ENCODE measurements at places on chromosomes 13 and 19.

DNA sequence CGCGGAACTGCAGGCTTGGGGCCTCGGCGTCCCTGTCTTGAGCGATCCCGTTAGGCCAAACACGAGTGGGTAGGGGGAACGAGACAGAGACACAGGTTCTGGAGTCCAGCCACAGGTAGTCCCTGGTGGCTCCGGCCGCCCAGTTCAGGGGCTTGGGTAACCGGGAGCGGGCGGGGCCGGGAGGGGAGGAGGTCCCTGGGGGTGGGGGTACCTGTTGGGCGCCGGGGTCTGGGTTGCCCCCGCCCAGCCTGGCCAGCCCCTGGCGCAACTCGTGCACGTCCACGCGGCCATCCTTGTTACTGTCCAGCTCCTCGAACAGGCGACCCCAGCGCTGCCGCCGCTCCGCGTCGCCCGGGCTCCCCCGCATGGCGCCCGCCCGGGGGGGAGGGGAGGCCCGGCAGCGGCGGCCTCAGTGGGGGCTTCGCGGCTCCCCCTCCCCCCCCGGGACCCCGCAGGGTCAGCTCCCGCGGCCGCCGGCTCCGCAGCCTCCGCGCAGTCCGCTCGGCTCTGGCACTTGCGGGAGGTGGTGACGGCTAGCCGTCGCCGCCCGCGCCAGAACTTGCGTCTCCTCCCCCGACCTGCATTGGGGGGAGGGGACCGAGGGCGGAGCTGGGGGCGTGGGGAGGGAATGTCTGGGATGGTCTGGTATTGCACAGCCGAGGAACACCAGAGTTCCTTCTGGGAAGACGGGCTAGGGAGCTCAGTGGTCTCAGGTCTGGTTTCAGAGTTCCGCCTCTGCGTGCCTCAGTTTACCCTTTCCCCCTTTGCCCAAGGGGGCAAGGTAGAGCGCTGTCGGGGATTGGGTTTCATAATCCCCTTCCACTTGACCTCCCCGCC, at the start of gene SLC25A23:
Gene SLC25A23 (minus strand): TSS at position 531 of the 837 bp plus-strand sequence. CDS start 164 bp downstream, at position 367.
- peak; percentile 24 for DNase-seq

DNA sequence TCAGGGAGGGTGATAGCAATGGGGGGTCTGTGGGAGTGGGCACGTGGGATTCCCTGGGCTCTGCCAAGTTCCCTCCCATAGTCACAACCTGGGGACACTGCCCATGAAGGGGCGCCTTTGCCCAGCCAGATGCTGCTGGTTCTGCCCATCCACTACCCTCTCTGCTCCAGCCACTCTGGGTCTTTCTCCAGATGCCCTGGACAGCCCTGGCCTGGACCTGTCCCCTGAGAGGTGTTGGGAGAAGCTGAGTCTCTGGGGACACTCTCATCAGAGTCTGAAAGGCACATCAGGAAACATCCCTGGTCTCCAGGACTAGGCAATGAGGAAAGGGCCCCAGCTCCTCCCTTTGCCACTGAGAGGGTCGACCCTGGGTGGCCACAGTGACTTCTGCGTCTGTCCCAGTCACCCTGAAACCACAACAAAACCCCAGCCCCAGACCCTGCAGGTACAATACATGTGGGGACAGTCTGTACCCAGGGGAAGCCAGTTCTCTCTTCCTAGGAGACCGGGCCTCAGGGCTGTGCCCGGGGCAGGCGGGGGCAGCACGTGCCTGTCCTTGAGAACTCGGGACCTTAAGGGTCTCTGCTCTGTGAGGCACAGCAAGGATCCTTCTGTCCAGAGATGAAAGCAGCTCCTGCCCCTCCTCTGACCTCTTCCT, 9.3 kb upstream of the CEACAM7 start:
- DNase-seq, result no peak

DNA sequence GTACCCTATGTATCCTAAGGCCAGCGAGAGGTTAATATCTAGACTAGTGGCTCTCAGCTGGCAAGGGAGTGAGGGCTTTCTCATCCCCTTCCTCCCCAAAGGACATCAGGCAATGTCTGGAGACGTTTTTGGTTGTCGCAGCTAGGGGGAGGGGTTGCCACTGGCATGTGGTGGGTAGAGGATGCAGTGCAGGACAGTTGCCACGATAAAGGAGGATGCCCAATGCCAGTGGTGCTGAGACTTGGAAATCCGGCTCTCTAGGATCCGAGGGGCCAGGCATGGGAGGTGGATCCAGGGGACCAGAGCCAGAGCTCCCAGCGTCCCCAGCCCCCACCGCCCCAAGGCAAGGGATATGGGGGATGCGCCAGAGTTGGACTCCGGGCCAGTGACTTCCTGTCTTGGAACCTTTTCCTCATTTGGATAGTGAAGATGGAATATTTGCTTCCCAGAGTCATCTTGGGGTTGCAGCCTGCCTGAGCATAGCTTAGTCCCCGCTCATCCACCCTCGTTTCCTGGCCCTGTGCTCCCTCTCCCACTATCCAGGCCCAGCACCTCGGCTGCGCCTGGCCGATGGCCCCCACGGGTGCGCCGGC, 4.9 kb downstream of the SSC5D start:
- no peak for DNase-seq

DNA sequence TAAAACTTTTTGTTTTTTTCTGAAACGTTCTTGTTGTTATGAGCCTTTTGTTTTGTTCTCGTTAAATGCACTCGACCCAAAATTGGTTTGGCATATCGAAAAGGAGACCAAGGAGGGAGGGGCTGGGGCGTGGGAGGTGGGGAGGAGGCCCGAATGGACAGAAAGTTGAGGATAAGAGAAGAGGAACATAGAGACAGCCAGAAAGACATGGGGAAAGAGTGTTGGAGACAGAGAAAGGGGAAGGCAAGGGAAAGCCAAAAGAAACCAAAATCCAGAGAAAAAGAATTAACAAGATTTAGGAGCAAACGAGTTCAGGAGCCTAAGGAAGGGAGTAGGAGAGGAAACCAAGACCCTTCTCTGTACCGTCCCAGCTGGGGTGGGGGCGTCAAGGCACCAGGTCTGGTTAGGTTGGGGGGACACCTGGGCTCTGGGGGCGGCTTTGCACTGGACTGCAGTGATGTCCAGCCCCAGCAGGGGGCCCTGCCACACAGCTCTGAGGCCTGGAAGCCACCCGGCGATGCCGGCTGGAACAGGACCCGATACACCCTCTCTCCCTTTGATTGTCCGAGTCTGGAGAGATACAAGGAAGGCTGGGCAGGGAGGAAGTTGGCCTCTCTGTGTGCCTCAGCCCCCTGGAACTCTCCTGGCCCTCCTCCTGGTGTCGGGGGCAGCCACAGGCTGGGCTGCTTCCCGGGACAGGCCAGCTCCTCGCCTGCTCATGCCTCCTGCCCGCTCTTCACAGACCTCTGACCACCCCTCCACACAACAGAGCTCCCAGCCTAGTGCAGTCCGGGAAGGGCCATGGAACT, 11.6 kb upstream of the ASF1B start:
- no peak for DNase-seq

- no peak for DNase-seq
Observed at GRCh38 chr13:109671919-109672318, 114.5 kb downstream of the IRS2 start.

- no peak for DNase-seq
Observed at GRCh38 chr19:8115805-8116396, 33.5 kb downstream of the FBN3 start.

DNA sequence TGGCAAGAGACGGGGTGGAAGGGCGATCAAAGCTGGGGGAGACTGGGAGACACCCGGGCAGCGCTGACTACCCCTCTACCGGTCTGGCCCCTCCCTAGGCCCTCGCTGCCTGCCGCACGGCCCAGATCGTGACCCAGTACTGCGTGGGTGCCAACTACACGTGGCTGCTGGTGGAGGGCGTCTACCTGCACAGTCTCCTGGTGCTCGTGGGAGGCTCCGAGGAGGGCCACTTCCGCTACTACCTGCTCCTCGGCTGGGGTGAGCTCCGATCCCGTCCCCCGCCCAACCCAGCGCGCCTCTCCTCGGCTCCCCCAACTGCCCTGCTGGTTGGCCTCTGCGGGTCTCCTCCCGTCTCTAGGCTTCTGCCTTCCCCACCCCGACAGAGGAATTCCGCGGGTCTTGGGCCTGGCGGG, 8.8 kb downstream of the GIPR start:
- no peak for DNase-seq

GRCh38 chr19:17170538-17171297, 44.4 kb upstream of the USE1 start:
- DNase-seq, result peak; percentile 13

- no peak for DNase-seq
Observed at GRCh38 chr13:30391956-30392680, 30.2 kb upstream of the UBE2L5 start.

DNA sequence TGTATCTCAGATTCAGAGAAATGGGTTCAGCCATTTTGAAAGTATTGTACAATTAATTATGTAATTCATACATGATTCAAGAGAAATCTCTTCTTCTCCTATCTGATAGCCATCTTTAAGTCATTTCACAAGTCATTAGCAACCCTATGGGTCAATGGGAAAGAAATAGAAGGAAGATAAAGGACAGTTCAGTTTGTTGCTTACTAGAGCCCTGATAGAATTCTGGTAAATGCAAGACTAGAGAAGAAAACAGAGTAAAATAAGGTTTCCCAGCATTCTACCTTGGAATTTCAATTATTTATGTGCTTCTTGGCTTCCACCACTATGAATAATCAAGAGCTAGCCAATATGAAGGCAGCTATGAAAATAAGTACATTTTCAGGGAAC, 117.7 kb downstream of the LHFPL6 start:
- no peak for DNase-seq

GRCh38 chr13:42486711-42487198, 87.2 kb upstream of the TNFSF11 start:
- no peak for DNase-seq

DNA sequence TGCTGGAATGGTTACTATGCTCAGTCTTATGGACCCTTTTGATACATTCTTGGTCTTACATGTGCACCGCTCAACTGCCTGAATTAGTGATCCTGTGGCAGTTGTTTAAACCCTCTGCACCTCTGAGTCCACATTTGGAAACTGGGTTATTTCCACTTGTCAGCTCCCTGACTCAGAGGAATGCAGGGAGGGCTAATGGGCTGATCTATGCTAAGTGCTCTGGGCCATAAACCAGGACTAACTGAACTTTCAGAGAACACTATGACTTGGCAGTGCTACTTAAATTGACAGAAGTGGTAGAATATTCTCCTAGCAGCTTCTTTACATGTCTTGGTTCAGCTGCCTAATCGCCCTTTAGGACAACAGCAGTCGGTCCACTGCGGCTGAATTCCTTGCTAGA, 26.8 kb upstream of the MED4 start:
- no peak for DNase-seq

- DNase-seq, result no peak
Observed at GRCh38 chr13:54627646-54628372, 1599.2 kb downstream of the OLFM4 start.

GRCh38 chr13:55893540-55893939, 1247.2 kb upstream of the PRR20A start:
- DNase-seq, result no peak

DNA sequence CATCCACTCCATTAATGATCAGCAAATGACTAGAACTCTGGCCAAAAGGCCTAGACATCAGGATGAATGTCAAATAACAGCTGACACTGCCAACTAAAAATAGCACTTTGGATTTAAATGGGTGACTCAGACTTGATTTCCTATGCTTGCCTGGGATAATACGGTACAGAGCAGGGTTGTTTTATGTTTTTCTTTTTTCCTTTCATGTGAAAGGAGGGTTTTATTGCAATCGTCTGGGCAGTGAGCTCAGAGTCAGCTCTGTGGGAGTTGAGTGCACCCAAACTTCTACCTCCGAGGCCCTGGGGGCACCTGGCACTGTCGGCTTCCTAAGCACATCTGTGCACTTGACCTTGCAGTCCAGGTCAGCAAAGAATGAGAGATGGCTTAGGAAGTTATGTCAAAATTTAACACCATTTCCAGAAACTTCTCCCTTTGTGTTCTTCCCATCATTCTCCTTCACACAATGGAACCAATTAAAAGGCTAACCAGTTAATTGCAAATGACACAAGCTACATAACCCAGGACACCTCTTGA, 134.1 kb downstream of the LACC1 start:
- no peak for DNase-seq

GRCh38 chr19:18204394-18205199, 755 bp upstream of the RAB3A start:
- DNase-seq, result peak; percentile 55

- DNase-seq, result no peak
Observed at GRCh38 chr19:45636902-45637301, 2.3 kb downstream of the EML2 start.

DNA sequence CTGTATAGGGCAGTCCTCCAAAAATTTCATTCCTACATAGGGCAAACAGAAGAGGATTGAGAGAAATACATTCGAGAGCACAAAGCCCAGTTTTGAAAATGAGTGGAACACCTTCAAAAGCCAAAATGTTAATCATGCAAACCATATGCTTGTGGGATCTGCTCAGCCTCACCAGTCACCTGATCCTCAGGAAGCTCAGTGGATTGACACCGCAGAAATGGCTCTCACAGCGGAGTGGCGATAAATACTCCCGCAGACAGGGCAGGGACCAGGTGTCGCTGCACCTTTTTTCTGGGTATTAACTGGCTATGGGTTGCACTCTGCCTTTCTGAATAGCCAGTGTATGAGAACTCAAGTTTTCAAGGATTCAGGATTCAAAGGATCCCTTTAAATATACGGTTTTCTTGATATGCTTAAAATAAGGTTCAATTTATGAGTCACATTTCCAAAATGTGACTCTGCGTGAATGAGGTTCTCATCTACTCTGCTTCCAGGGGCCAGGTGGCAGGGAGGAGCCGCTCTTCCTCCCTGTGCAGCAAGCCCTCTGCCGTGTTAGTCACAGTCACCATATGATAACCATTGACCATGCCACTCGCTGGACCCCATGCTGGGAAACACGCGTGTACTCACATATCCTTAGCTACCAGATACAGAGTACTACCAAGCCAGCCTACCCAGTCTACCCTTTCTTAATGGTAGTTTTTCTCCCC, 18.3 kb upstream of the DHRS12 start:
- no peak for DNase-seq

DNA sequence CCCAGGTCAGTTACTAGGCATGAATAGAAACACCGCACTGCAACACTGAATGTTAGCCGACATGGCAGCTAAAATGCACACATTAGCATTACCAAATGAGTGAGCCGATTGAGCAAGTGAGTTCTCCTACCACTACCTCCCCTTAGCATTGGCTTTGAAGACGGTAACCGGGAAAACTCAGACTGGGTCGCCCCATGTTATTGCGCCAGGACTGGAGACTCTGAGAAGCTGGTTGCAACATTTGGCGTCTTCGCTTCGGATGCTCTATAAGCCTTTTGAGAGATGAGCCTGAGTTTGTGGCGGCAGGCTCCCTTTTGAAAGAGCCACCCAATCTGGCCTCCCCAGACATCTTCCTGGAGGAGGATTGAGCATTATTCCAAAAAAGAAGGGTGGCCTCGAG, 68.5 kb upstream of the POMP start:
- DNase-seq, result no peak

- no peak for DNase-seq
Observed at GRCh38 chr13:69199664-69200063, 908.0 kb upstream of the ATXN8OS start.

DNA sequence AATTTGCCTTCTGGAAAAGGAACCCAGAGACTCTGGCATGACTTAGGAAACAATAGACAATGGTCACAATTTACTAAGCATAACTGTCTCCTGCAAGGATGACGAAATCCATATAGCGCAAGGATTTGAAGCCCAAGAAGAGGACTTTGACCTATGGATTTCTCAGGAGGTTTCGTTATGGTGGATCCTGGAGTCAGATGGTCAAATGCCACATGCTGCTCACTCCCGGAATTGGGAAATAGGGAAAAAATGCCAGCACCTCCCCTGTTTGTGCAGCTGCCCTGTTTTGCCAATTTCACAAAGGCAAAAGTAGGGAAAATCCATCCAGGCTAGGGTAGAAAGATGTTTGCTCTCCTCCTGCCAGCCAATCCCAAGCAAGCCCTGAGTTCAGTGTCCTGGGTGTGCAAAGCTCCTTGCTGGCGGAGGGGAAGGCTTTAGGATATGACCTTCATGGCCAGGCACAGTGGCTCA, 23.4 kb downstream of the RDH8 start:
- DNase-seq, result no peak

Measured in stimulated activated CD4-positive, alpha-beta T cell treated with anti-CD3 and anti-CD28 coated beads, TNF-alpha, amount 100 ng/mL, for 48 hours (primary cell).